ENCODE measurements at places on chromosomes 12 and 14.

DNA sequence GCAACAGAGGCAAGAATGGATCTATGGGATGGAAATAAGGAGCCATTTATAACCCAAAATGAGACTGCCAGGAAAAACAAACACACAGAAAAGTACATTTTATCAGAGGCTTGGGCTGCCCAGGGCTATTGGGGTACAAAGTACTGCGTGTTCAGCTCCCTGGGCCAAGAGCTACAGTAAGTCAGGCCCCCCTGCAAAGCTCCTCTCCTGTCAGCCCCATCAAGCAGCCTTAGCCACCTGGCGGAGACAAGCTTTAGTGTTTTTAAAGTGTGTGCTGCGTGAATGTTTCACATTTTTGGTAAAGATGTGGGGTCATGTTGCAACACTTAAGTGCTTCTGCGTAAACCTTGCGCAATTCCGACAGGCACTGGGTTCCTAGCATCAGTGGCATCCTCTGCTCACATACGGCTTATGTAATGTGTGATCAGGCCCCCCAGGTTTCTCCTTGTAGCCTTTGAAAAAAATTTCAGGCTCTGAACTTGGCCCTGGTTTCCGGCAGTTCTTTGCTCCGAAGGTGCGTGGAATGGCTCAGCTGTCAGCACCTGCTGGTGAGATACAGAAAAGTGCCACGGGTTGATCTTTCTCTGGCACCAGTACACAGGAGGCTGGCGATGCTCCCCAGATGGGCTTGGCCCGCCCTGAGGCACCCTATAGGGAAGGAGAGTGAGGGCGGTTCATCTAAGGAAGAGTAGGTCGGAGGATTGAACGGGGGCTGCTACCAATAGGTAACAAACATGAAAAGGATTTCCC is 198.7 kb upstream of the EEA1 start:
- no peaks in the 10 kb centered on the region for H3K27me3 ChIP-seq
- no peaks in the 10 kb centered on the region for H3K36me3 ChIP-seq
- DNase-seq = no peak
- peaks cover 19% of the 10 kb centered on the region for H3K4me1 ChIP-seq
- H3K27ac ChIP-seq = peak overlapping the region; percentile 71

GRCh38 chr14:23910101-23910875 is 43.3 kb upstream of the DHRS4 start:
- no peak for DNase-seq
- H3K4me1 ChIP-seq = no peaks in the 10 kb centered on the region
- H3K27ac ChIP-seq = no peak overlapping the region
- H3K27me3 ChIP-seq = no peaks in the 10 kb centered on the region
- no peaks in the 10 kb centered on the region for H3K36me3 ChIP-seq

- H3K27me3 ChIP-seq = no peaks in the 10 kb centered on the region
- DNase-seq = no peak
- H3K27ac ChIP-seq = no peak overlapping the region
- H3K4me3 ChIP-seq = no peak overlapping the region
These were observed 135.0 kb downstream of the ANO6 start for GRCh38 chr12:45350861-45351260.

GRCh38 chr14:60679566-60680258 is 30.4 kb upstream of the SIX1 start:
- no peak overlapping the region for H3K27ac ChIP-seq
- no peaks in the 10 kb centered on the region for H3K36me3 ChIP-seq
- no peak for DNase-seq
- no peak overlapping the region for H3K4me3 ChIP-seq

- H3K27me3 ChIP-seq = no peaks in the 10 kb centered on the region
- H3K27ac ChIP-seq = no peak overlapping the region
- no peaks in the 10 kb centered on the region for H3K36me3 ChIP-seq
- no peak for DNase-seq
- no peaks in the 10 kb centered on the region for H3K4me1 ChIP-seq
These were observed 397.7 kb upstream of the PRICKLE1 start for GRCh38 chr12:42987216-42987650.

GRCh38 chr12:68037616-68038255 is 48.5 kb downstream of the IFNG-AS1 start:
- H3K27ac ChIP-seq = no peak overlapping the region
- H3K4me3 ChIP-seq = no peak overlapping the region
- no peaks in the 10 kb centered on the region for H3K36me3 ChIP-seq
- H3K27me3 ChIP-seq = no peaks in the 10 kb centered on the region
- no peaks in the 10 kb centered on the region for H3K4me1 ChIP-seq
- DNase-seq = no peak

DNA sequence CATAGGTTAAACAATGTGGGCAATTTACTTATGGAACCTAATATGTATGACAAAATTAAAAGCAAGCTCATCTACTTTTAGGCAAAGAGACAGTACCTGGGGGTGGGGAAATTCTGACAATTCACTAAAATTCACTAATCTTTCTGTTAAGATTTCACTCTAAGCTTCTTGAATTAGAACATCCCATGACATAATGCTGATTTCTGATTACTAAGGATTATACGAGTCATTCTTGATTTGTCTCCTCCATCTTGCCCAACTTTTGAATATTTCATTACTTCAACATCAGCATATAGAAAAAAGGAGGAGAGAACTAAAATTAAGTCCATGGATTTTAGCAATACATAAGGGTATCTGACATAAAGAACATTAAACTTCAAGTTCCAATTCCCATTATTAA is 2.4 kb downstream of the CEP83 start:
- H3K36me3 ChIP-seq = peaks cover 4% of the 10 kb centered on the region
- H3K27me3 ChIP-seq = no peaks in the 10 kb centered on the region
- no peak overlapping the region for H3K27ac ChIP-seq
- peaks cover 25% of the 10 kb centered on the region for H3K4me1 ChIP-seq
- H3K4me3 ChIP-seq = no peak overlapping the region

DNA sequence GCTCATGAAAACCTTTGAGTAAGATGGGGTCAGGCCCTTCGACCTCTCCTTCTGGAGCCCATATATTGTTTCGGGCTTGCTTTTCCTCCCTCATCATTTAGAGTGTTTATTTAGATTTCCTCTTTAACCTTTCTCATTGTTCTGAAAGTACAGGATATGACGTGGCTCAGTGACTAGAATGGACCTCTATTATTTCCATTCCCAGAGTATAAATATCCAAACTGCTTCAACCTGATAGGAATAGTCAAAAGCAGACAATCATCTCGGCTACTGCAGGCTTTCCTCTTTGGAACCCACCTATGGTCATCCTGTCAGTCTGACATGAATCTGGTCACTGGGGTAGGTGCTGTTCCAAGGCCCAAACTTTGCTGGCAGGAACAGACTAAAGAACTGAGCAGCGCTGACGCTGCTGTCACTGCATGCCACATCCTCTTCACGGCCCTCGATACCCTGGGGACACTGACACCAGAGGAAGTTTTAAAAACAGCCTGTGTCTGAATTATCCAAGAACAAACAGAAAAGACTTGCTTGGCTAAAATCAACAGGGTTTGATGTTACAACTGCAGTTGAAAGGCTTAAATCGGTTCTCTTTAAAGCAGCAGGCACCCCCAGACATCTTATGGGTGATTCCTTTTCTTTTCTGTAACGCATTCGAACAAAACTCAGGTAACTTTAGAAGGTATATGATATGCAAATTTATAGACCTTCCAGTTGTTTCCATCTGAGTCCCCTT is 5.0 kb upstream of the DDX47 start:
- H3K36me3 ChIP-seq = no peaks in the 10 kb centered on the region
- DNase-seq = peak; percentile 51
- H3K4me3 ChIP-seq = no peak overlapping the region
- H3K27me3 ChIP-seq = no peaks in the 10 kb centered on the region
- peaks cover 39% of the 10 kb centered on the region for H3K4me1 ChIP-seq
- peak overlapping the region; percentile 70 for H3K27ac ChIP-seq

DNA sequence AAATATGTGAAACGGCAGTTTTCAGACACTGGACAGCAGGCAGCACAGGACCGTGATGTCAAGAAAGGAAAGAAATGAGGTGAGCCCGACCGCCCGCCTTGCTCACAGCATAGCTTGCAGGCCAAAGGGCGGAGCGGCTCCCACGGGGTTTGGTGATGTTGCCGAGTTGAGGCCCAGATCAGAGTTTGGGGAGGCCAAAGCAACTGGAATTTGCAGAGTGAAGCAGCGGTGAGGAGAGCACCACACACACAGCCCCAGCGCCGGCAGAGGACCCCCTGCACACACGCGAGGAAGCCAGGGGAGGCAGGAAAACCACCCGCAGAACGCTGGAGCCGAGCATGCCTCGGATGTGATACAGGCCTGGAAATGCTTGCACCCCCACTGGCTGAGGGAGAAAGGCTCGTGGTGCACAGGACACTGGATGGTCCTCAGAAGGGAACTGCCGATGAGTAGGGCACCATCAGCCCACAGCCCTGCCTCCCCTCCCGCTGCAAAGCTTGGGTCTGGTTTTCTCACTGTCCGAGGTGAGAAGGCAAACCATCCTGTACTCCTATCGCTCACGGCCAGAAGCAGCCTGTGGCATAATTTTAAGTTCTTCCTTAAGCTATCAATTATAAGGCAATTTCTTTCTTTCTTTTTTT is 25.7 kb upstream of the PLD4 start:
- no peak overlapping the region for H3K27ac ChIP-seq
- peaks cover 14% of the 10 kb centered on the region for H3K4me1 ChIP-seq
- no peak overlapping the region for H3K4me3 ChIP-seq

DNA sequence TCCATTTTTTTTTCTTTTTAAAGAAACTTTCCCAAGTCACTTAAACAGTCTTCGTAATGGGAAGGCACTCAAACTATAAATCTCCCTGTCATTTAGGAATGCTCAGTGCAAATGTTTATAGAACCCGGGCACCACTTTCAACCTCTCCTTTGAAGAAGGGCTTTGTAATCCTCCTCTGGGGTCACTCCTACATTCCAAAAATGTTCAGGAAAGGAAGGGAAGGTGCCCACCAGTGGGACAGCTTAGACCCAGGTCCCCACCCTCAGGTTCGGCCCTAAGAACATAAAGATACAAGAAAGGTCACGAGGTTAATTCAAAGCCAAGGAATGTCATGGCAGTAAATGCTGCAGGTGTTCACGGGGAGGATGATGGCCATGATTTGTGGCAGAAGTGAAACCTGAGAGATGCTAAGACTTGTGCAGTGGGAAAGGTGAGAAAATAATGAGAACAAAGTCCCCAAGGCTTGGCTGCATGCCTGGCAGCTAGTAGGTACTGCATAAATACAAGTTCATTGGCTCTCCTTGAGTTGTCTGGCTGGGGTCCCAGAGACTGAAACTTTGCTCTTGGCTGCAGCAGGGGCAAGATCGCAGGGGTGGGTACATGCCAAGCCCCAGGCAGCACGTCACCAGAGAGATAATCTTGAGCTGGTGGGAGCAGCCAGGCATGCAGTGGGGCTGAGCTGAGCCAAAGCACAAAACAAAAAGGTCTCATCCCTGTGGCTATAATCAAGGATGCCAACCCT is 21.1 kb downstream of the KRT18 start:
- no peak overlapping the region for H3K4me3 ChIP-seq
- DNase-seq = no peak
- no peaks in the 10 kb centered on the region for H3K36me3 ChIP-seq
- no peaks in the 10 kb centered on the region for H3K4me1 ChIP-seq

DNA sequence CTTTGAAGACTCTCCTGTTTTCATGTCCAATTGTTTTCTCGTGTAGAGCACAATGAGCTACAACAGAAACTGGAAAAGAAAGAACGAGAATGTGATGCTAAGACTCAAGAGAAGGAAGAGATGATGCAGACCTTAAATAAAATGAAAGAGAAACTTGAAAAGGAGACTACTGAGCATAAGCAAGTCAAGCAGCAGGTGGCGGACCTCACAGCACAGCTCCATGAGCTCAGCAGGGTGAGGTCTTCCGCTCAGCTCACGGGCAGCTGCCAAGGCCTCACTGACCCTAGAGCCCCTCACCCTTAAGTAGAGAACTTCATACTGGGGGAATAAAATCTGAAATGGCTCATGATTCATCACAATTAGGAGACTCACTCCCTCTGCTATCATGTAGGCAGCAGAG is 134.7 kb downstream of the GPR135 start:
- no peaks in the 10 kb centered on the region for H3K27me3 ChIP-seq
- no peak for DNase-seq
- H3K27ac ChIP-seq = peak overlapping the region; percentile 72

DNA sequence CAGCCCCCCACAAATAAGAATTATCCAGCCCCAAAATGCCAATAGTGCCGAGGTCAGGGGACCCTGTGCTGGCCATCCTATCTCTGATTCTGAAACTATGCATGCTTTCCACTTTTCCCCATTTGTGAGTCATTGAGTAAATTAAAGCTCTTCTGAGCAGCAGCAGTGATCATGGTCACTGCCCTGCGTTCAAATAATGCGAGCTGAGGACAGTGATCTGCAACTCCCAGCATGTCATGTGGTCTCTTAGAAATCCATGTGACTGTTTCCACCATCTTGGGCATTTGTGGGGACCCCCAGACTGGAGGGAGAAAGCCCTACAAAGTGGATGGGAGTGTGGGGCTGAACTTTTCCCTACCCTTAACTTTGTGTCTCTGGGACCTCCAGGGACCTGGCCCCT is 53.8 kb downstream of the C14orf132 start:
- peaks cover 31% of the 10 kb centered on the region for H3K4me1 ChIP-seq
- no peak overlapping the region for H3K27ac ChIP-seq
- H3K4me3 ChIP-seq = no peak overlapping the region
- DNase-seq = peak; percentile 2

DNA sequence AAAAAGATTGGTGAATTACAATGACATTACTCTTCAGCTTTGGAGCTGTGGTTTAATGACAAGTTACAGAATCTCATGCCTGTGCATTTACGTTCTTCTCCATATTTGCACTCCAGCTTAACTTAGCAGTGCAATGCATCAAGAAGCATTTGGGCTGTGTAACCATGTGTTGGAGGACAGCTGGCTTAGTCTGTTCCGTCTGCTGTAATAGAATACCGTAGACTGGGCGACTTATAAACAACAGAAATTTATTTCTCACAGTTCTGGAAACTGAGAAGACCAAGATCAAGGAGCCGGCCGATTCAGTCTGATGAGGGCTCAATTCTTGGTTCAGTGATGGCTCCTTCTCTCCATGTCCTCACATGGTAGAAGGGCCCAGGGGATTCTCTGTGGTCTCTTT is 943.5 kb downstream of the BCL11B start:
- H3K36me3 ChIP-seq = no peaks in the 10 kb centered on the region
- H3K4me1 ChIP-seq = no peaks in the 10 kb centered on the region
- H3K27ac ChIP-seq = no peak overlapping the region
- no peak for DNase-seq

DNA sequence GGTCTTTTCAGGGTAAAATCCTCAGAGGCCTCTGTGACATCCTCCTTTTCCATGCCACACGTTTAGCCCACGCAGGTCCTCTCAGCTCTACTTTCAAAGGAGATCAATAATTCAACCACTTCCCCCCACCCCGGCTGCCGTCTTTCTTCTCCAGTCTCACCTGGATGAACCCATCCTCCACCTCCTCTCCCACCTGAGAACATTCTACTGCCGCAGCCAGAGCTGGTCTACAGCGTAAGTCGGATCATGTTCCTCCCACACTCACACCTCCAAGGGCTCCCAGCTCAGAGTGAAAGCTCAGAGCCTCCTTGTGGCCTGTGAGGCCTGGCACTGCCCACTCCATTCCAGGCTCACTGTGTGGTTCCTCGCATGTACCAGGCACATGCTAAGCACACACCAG is 246.6 kb downstream of the CHST11 start:
- no peak overlapping the region for H3K4me3 ChIP-seq
- DNase-seq = no peak
- H3K4me1 ChIP-seq = peaks cover 3% of the 10 kb centered on the region
- no peaks in the 10 kb centered on the region for H3K27me3 ChIP-seq
